Activated CD4-positive, CD25-positive, alpha-beta regulatory T cell treated with anti-CD3 and anti-CD28 coated beads, Interleukin-2, amount 50 U/mL, for 24 hours (primary cell): ENCODE measurements at places on chromosomes 5 and 9.

GRCh38 chr5:1476181-1476966, 31.1 kb upstream of the SLC6A3 start:
- ATAC-seq = no peak

DNA sequence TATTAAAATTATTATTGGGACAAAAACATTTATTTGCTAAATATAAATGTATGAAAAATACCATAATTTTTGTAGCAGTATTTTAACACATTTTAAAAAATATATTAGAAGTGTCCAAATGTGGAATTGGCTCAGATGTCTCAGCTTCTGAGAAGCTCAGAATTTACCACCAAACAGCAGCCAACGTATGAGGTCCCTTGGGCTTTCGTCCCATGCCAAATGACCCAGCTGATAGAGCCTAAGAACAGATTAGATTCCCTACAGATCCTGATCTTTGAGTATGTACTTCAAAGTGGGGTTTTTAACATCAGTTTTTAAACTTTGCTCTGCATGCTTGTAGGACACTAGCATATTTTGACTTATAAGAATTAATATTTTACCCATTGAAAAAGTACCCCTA, 77.3 kb upstream of the RPS23 start:
- ATAC-seq = no peak

DNA sequence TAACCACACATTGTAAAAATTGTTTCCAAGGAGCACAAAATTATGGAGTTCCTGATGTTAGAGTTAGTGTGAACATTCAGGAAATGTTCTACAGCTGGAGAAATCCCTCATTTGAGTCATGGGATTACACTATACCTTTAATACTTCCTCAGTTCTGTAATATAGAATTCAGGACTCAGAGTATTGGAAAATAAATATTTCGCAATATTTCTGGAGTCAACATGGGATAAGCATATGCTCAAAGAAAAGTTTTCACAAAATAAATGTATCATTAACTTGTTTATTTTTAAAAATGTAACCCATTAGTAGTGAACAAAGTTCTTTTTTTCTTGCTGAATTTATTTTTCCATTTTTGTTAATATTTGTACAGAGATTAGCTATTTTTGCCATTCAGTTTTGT, 8.6 kb downstream of the CYLC2 start:
- ATAC-seq = no peak

GRCh38 chr9:121567500-121568342, 68.1 kb upstream of the GGTA1 start:
- no peak for ATAC-seq

- ATAC-seq = no peak
These were observed 10.5 kb upstream of the FRMPD1 start for GRCh38 chr9:37640246-37640645.

DNA sequence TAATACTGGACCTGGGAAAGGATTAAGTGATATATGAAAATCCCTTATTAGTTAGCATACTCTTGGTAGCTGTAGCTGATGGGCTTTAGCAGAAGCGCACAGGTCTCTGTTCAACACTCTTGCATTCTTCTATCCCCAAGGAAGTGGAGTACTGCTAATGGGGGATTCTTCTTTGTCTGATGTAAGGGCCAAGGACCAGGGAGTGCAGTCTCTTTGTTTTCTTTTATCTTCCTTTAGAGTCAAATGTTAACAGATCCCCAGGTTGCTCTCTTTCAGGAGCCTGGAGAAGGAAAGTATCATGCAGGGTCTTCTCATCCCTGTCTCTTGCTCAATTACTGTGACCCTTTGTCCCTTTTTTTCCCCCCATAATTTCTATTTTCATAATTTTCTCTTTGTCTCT, 1146.9 kb upstream of the DMAC1 start:
- ATAC-seq = no peak

GRCh38 chr9:91006046-91006445, 204.4 kb downstream of the SYK start:
- ATAC-seq = no peak

GRCh38 chr9:94860678-94861588, 134.4 kb downstream of the AOPEP start:
- ATAC-seq = peak; percentile 85

DNA sequence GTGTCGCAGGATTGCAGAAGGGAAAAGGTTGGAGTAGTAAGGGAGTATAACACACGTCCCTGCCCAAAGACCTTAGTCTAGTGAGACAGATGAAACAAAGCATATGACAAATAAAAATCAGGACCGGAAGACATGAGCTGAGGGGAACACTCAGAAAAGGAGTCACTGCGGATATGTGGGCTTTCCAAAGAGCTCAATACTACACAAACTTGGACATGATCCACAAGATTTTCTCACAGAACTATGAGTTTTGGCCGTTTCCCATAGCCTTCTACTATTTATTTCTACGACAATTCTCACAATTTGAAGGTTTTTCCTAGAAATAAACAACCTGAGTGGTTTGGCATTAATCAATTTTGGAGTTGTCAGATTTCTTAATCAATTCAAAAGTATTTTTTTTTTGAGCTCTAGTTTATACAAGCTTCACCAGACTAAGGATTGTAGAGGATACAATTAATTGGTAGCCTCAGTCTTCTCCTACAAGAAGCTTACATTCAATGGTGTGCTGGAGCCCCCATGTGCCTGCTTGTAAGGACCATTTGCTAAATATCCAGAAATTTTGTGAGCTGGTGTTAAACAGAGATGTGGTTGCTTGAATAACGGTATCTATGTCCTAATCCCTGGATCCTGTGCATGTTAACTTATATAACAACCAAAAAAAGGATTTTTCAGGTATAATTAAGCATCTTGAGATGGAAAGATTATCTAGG, 91.4 kb downstream of the ADAMTS12 start:
- ATAC-seq = no peak

DNA sequence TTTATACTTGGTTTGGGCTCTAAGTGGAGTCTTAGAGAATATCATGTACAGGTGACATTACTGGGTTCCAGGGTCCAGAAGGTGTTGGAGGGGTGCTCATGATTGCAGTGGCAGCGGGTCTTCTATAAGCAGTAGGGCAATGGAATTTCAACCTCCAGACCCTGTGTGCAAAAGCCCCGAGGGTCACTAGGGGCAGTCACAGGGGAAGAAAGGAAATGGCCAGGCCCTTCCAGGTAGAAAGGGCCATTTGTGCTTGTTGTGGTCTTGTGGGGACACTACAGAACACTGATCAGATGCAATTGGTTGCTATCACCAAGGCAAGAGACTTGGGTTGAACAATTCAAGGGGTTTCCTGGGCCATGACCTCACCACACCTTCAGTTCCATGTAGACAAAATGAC, 283.4 kb downstream of the GADD45G start:
- no peak for ATAC-seq

DNA sequence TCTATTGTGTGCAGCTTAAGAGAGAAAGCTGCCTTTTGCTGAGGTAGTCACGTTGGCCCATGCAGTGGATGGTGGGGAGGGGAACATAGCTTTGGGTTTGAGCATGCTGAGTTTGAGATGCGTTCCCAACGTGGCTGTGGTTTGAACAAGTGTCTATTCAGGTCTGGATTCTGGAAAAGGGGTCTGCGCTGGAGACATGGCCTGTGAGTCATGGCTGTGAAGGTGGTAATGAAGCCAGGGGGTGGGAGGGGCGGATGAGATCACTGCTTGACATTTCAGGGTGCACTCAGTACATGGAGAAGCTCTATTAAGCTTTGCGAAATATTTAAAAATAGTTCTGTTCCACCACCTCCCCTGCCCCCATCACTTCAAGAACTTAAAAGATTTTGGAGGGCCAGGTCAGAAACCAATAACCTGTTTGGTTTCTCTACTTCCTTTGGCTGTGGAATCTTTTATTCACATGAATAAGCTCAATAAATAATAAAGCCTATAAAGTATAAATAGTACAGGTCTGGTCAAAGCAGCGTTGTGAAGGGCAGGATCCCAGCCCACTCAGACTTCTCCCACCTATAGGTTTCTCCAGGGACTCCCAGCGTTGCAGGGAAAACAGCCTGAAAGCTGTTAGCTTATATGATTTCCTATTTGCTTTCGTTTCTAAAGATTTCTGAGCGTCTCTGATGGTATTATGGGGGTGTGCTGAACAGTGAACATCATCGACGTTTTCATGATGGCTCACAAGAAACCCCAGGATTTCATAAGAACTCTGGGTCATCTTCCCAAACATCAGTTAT, 189.9 kb downstream of the NSG2 start:
- no peak for ATAC-seq

GRCh38 chr5:127053049-127053448, 20.3 kb downstream of the C5orf63 start:
- no peak for ATAC-seq

GRCh38 chr5:149485655-149486615, 65.3 kb downstream of the CSNK1A1 start:
- peak; percentile 44 for ATAC-seq

- ATAC-seq = no peak
These were observed 138.4 kb downstream of the KCTD16 start for GRCh38 chr5:144308906-144309670.

DNA sequence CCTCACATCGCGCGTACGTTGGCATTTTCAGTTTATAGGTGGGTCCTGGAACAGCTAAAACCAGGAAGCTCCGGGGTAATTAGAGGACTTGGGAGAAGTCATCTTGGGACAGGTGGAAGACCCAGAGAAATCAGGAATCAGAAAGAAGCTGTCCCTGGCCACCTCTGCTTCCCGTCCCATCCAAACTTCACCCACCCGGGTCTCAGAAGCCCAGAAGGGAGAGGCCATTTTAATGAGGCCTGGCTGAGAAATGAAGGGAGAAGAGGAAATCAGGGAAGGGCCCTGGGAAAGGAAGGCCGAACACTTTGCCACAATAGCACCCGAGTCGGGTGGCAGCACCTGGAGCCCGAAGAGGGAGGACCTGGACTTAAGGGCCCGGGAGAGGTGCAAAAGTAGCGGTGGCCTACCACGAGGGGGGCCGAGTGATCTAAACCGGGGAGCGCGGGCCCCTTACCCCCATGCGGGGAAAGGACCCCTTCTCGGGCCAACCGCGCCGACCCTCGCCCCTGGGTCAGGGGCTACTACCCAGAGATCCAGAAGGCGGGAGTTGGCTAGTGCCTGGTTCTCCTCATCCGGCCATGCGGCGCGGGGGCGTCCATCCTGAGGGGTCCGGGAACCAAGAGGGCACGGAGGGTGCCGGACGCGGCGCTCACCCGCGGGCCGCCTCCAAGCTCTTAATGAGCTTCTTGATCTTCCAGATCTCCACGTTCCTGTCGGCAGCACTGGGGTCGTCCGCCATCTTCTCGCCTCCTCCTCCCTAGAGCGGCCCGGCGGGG, 668 bp downstream of the ETF1 start:
- ATAC-seq = peak; percentile 24

GRCh38 chr5:62042007-62042406, 264.0 kb upstream of the KIF2A start:
- no peak for ATAC-seq

DNA sequence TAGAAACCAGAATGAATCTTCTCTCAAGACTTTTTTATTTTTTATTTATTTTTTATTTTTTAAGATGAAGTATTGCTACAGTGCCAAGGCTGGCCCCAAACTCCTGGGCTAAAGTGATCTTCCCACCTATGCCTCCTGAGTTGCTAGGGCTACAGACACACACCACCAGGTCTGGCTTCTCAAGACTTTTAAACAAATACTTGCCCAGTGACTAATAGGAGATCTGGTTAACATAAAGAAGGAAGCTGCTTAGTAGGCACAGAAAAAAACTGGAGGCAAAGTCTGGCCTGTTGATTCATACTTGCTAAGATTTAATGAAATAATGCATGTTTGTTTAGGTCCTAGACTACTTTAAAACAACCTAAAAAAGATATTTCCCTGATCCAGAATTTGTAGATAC, 43.8 kb downstream of the SLC38A9 start:
- no peak for ATAC-seq

DNA sequence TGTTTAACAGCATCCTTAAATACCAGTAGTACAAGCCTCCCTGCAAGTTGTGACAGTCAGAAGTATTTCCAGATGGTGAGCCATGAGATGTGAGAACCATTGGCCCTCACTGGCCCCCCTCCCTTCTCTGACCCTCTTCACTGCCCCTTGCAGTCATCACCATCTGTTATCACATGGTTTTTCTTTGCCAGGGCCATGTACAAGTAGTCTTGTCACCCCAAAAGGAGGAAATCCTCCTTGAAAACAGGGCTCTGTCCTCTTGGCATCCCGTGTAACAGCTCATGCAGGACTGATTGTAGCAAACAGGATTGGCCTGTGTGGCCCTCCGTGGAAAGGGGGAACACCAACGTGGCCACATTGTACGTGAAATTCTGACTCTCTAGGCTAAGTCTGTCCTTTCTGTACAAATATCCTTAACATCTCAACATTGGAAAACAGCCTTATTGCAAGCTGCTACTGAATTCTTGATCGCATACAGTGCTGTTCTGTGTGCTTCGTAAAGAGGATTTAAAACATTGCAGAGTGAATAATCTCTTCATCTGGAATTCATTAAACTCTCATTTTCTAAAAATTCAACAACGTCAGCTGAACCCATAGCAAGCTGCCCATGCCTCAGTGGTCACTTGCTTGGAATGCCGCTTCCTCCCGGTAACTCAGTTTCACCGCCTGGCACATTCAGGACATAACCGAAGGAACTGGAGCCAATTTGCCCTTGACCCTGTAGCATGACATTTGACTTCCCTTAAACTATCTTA, 171.7 kb downstream of the ATPSCKMT start:
- ATAC-seq = no peak

DNA sequence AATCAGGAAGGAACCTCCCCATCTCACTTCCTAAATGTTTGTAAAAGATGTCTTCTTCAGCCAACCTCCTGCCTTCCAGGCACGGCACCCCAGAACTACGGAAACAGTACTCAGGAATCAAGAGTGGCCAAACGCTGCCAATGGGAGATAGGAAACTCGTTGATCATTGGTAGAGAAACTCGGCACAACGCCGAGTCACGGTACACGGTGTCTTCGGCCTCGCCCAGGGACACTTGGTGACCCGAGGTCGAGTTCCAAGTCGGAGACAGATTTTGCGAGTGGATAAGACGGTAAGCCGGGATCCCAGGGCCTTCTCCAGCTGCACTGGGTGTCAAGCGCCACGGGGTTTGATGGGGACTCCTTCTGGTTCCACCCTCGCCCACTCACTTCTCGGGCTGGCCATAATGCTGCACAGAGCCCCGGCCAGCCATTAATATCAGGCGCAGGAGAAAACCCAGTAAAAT, 343 bp downstream of the KIAA0825 start:
- peak; percentile 7 for ATAC-seq

DNA sequence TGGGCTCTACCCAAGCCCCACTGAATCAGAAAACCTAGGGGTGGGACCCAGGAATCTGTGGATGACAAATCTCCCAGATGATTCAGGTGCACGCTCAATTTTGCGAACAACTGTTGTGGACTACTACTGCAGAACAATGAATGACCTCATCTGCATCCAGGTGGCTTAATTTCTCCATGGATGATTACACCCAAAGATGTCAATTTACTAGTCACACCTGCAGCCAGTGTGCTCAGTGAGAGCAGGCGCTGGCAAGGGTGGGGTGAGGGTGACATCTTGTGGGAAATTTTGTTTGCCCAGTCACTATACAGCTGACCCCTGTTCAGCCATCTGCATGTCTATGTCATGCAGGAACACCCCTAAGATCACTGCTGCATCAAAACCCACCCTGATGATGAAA, 118.2 kb downstream of the ENTREP1 start:
- no peak for ATAC-seq

GRCh38 chr9:129584136-129584535, 36.8 kb downstream of the C9orf50 start:
- peak; percentile 63 for ATAC-seq

- peak; percentile 6 for ATAC-seq
These were observed 19.5 kb upstream of the ARAP3 start for GRCh38 chr5:141701360-141702119.
